ENCODE measurements at places on chromosomes 5 and 9.

- DNase-seq, result no peak
These were observed 272.4 kb downstream of the ARRDC3 start for GRCh38 chr5:91110686-91111085.

GRCh38 chr5:117262572-117263131, 688.0 kb upstream of the SEMA6A start:
- no peak for DNase-seq

- DNase-seq, result no peak
These were observed 22.3 kb upstream of the DPYSL3 start for GRCh38 chr5:147532156-147532555.

DNA sequence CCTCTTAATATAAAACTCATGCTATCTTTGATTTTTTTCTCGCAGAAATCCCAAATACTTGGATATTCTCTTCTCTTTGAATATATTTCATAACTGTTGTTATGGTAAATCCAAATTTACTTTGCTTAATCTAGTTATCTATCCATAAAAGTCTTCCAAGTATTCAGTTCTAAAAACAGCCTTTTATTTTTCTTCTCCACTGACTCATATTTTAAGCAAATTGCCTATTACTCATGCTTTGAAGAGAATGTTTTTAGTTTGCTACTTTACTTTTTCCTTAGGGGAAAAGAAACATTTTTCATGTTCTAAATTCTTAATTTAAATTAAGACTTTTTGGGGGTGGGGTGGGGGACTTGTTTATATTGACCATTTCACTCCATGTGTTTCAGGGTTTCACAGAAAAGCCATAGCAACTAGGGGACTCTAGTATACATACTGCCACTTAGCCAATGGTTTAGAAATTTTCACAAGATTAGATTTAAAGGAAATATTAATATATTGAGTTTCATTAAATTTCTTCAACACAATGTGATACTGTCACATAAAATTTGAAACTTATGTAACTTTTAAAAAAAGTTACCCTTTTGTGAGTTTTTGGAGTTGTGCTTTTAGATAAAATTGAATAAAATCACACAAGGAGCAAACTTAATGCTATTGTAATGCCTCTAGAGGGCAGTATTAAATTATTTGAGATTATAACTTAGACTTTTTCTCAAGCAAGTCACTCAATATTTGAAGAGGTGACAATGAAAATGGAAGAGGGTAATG, 545.8 kb upstream of the ARRDC3 start:
- no peak for DNase-seq

DNA sequence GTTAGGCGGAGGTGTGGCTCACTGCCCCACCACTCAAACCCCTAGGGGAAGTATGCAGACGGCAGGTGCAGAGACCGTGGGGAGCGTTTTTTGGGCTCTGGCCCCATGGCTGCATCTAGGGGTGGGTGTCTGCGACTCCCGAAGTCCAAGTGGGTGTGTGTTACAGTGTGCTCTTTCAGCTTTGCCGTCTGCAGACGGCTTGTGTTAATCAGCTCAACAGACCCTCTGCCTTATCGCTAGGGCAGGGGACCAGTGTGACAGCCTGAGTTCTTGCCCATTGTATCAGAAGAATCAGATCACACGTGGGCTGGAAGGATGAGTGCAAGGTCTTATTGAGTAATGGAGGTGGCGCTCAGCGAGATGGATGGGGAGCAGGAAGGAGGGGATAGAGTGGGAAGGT, 162.8 kb downstream of the ENC1 start:
- no peak for DNase-seq

DNA sequence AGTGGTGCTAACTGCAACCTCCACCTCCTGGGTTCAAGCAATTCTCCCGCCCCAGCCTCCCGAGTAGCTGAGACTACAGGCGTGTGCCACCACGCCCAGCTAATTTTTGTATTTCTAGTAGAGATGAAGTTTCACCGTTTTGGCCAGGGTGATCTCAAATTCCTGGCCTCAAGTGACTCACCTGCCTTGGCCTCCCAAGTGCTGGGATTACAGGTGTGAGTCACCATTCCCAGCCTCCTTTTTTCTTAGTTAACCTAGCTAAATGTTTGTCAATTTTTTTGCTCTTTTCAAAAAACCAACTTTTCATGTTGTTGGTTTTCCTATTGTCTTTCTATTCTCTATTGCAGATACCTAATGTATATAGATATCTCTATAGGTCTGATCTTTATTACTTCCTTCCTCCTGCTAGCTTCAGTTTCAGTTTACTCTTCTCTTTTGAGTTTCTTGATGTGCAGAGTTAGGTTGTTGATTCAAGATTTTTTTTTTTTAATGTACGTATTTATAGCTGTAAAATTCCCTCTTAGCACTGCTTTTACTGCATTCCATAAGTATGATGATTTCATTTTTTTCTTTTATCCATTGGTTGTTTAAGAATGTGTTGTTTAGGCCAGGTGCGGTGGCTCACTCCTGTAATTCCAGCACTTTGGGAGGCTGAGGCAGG, 32.9 kb downstream of the FGD3 start:
- DNase-seq, result no peak

GRCh38 chr5:171667341-171668096, 118.1 kb upstream of the SMIM23 start:
- DNase-seq, result no peak

GRCh38 chr9:129383561-129384490, 205.8 kb upstream of the IER5L start:
- peak; percentile 78 for DNase-seq

DNA sequence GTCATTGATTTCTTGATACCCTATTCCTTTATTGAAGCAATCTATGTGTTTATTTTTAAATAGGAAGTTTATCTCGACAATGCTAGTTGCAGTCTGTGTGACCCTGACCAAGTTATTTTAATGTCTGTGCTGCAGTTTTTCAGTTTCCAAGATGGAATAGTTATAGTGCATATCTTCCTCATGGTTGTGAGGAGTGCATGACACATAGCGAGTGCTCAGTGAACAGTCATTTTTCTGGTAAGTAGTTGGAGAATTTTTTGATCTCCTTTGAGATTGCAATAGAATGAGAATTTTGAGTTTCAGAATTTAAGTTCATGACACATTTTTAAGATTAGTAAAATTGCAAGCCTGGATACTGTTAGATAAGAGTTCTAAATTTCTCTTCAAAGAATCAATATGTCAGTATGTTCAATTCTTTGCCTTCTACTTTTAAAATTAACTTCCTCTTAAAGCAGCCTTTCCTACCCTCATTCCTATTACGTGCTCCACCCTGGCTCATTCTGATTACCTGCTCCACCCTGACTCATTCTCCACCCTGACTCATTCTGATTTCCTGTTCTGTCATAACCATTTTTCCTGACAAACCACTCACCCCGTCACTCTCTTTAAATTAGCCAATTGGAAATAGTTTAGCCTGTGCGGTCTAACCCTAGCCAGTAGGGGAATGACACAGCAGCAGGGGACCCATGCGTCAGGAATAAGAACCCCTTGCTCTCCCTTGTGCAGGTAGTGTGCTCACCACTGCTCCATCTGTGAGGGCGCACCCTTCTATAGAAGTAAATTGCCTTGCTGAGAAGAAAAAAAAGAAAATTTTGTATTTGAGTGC, 30.7 kb downstream of the SPIN1 start:
- no peak for DNase-seq

DNA sequence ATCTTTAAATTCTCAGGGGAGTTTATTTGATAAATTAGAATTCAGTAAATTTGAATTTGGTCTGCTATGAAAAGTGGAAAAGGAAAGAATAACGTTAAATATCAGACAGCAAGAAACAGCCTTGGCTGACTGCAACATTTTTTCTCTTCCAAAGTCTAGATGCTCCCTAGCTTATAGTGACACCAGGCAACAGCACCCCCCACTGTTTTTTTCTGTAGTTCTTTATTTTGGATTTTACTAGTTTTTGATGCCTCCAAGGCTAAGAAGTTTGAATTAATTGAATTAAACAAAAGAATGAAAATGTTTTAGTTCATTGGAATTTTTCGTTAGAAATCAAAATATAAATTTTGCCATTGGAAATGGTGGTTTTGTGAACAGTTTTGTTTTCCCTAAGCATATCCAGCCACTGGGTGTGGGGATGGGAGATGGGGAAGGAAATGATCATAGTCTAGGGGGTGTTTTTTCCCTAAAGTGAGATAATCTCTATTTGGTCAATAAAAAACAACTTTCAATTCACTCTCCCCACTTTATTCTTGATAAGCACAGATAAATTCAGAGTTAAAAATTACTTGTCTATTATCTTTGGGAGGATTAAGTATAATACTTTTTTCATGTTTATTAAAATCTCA, 199.3 kb upstream of the CD180 start:
- DNase-seq, result no peak

GRCh38 chr5:1312993-1313833, 18.3 kb upstream of the TERT start:
- no peak for DNase-seq

GRCh38 chr5:177495243-177496060, 2.0 kb downstream of the PDLIM7 start:
- DNase-seq, result peak; percentile 54

- DNase-seq, result no peak
These were observed 19.6 kb upstream of the ENC1 start for GRCh38 chr5:74660140-74660539.

- DNase-seq, result peak; percentile 40
These were observed 70.4 kb upstream of the PSD2 start for GRCh38 chr5:139725073-139725830.

GRCh38 chr5:20524991-20525529, 537.1 kb upstream of the CDH18 start:
- no peak for DNase-seq

- DNase-seq, result no peak
These were observed 39.8 kb downstream of the WDR41 start for GRCh38 chr5:77452351-77452750.

DNA sequence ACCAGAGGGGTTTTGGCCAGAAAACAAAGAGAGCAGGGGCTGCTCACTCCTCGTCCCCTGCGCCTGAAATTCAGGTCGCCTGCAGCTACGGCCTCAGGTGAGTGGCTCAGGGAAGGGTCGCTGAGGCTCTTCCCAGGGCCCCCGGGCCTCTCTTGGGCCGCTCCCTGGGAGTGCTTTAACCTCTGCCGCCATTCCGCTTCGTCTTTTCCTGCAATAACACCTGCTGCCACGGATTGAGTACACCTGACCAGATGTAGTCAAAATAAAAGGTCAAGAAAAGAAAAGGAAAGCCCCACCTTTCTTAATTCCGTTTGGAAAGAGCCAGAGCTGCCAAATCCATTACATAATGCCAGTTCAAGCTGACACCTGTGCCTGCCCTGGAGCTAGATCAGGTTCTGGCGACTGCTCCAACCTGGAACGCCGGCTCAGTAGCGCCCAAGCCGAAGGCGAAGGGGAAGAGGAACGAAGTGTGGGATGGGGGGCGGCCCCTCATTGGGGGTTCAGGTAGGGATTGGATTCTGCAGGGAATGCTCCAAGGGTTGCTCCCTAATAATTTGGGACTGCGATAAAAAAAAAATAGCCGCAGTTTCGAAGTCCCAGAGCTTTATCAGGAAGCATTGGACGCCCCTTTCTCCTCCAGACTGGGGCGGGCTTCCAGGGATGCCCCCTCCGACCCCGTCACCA, 193.9 kb downstream of the MEF2C start:
- no peak for DNase-seq

- DNase-seq, result peak; percentile 42
These were observed 975 bp upstream of the NXNL2 start for GRCh38 chr9:88533951-88534455.

GRCh38 chr9:108377382-108377781, 478.4 kb downstream of the ACTL7B start:
- no peak for DNase-seq

GRCh38 chr5:133466556-133467334, 145.6 kb downstream of the FSTL4 start:
- no peak for DNase-seq

GRCh38 chr9:77614645-77615044, 33.5 kb downstream of the GNA14 start:
- DNase-seq, result no peak

- DNase-seq, result no peak
These were observed 257.5 kb downstream of the DMAC1 start for GRCh38 chr9:7542126-7542525.

GRCh38 chr9:110029429-110029955, 178.5 kb downstream of the C9orf152 start:
- no peak for DNase-seq

DNA sequence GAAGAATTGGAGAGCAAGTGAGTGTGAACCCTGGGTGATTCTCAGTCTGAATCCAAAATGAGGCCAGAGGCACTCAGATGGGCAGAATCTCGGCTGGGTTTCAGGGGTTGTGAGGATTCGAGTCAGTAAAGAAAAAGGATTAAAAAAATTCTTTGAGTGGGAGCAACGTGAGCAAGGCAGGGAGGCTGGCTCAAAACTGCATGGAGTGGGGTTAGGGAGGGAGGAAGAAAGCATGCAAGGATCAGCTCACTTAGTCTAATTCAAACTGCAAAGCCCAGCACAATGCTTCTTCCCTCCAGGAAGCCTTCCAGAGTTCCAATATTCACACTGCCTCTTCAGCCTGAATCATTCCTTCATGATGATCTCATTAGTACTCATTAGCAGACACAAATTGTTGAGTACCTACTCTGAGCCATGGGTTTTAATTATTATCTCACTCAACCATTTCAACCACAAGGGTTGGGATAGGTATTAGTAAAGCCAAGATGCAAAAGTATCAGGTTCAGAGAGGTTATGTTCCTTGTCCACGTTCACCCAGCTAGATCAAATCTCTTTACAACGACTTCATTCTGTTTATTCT, 95.8 kb downstream of the BRINP1 start:
- DNase-seq, result no peak
